ENCODE measurements at places on chromosomes 3 and 15.

- no peak for DNase-seq
These were observed 13.7 kb upstream of the SERPINI2 start for GRCh38 chr3:167487556-167487955.

GRCh38 chr15:62534996-62535395, 369.9 kb upstream of the C2CD4B start:
- no peak for DNase-seq

GRCh38 chr3:30440880-30441279, 165.5 kb upstream of the TGFBR2 start:
- no peak for DNase-seq

DNA sequence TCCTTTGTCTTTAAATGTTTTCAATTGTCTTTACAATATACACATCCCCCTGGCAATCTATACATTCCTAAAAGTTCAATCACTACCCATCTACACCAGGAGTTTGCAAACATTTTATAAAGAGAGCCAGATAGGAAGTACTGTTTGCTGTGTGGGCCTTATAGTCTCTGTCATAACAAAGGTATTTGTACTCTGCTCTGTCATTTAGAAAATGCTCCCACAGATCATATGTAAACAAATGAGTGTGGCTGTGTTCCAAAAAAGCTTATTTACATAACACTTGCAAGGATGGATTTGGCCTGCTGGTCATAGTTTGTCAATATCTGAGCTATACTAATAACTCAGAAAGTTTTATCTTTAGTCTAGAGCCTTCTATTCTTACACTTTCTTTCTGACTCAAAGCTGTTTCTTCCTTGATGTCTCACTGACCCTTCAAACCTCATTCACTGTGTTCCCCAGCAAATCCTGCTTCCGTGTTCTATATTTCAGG, 511.9 kb downstream of the GBE1 start:
- no peak for DNase-seq

GRCh38 chr3:10901296-10901945, 85.4 kb downstream of the SLC6A11 start:
- DNase-seq, result no peak

DNA sequence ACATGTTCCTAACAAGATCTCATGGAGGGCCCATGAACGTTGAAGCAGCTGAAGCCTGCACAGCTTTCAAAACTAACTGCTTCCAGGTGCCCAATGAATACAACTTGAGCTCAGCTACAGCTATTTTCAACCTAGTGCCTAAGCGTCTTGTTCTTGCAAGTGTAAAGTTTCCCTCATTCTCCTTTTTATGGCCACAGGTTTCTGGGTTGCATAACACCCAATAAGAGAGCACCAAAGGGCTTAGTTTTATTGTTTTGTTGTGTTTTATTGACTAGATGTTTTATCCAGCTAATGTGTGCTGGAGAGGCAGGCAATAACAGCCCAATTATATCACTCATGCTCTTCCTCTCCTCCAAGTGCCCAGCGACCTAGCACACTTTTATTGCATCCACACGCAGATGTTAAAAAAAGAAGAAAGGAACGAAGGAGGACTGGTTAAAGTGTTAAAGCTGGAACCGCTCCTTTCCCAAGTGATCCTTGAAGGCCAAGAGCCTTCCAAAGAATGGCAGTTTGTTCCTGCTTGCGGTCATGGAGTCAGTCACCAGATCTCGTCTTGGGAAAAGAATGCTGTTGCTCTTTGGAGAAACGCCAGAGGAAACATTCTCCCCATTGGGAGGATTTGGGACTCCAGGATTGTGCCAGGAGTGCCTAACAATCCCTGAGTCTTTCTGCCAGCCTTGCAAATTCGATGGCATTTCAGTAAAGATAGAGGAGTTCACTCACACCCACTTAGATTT, 156.9 kb downstream of the MEX3B start:
- no peak for DNase-seq

All from cerebellar cortex (tissue), 1 donor.